ENCODE measurements at places on chromosomes 2 and 18.

DNA sequence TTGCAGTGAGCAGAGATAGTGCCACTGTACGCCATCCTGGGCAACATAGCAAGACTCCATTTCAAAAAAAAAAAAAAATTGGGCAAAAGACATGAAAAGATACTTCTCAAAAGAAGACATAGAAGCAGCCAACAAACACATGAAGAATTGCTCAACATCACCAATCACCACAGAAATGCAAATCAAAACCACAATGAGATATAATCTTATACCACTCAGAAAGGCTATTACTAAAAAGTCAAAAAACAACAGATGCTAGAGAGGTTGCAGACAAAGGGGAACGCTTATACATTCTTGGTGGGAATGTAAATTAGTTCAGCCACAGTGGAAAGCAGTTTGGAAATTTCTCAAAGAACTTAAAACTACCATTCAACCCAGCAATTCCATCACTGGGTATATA lies 43.1 kb upstream of the CHAC2 start:
- DNase-seq: peak; percentile 63

GRCh38 chr2:200243441-200243840 lies 63.1 kb upstream of the SPATS2L start:
- DNase-seq: no peak

DNA sequence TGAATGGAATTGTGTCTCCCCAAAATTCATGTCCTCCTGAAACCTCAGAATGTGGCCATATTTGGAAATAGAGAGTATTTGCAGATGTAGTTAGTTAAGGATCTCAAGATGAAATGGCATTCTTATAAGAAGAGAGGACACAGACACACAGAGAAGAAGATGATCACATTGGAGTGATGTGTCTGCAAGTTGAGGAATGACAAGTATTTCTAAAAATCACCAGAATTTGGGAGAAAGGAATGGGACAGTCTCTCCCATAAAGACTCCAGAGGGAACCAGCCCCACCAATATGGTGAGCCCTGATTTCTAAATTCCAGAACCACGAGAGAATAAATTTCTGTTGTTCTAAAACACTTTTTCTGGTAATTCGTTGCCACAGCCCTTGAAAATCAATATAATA lies 166.3 kb downstream of the C1D start:
- no peak for DNase-seq

DNA sequence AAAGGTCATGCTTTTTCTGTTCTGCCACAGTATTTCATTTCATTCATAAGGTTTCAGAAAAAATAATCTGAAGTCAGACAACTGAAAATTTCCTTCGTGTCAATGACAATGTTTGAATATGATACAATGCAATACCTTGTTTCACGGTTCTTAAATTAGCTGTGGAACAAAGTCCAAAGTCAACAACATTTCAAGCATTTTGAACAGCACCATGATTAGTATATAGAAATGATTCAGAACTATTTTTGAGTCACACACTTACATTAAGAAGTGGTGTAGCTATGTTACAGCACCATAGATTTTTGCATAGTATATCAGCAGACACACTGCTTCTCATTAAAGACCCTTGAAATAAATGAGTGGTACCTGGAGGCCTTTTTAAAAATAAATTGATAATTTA lies 178.3 kb upstream of the DSEL start:
- DNase-seq: no peak
